ENCODE measurements at places on chromosomes 13 and 19.

GRCh38 chr13:98878486-98879126, 99.3 kb downstream of the DOCK9 start:
- DNase-seq: no peak

GRCh38 chr19:591099-591958, 1.6 kb downstream of the HCN2 start:
- DNase-seq: peak; percentile 74

- no peak for DNase-seq
Observed at GRCh38 chr19:47158367-47158791, 27.7 kb downstream of the SAE1 start.

DNA sequence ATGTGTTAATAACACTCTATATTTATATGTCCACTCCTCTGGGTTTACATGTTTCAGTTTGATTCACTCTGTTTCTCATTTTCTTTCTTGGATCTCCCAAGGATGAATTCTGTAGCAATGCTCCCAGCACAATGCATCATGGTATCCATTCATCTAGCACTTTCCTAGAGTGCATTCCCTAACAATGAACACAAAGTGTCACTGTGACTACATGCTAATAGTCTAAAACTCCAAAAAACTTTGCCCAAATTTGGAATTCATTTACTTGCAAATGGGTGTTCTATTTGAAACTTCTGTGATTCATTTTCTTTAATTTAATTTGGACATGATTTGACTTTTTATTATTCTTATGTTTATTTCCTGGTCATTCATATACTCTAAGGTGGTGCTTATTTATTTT, 286.3 kb downstream of the POU4F1 start:
- peak; percentile 1 for DNase-seq

GRCh38 chr13:34046457-34046856, 228.5 kb downstream of the RFC3 start:
- DNase-seq: no peak

- no peak for DNase-seq
Observed at GRCh38 chr19:31675193-31675913, 326.1 kb upstream of the TSHZ3 start.

DNA sequence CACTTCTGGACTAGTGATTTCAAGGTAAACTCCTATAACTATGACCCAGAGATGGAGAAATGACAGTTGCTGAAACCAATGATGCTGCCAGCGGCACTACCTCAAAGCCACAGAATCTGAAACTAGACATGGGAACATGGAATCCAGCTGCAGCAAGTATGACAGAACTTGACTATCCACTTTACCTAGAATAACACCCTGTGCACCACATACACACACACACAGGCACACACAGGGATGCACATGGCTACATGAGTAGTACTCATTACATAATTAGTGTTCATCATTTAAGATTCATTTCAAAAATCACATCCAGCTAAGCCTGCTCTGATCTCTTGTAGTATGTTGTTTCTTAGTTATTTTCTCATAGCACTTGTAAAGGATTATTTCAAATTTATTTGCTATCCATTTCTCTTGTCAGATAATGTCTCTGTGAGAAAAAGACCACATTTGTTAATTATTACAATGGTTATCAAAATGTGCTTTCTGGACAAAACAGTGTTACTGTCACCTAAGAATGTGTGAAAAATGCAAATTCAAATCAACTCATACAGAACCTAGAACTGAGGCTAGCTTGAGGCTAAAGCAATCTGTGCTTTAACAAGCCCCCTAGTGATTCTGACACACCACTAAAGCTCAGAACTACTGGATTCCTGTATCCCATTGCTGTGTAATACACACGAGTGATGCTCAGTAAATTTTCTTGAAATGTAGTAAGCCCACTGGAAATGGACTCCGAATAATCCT, 59.4 kb downstream of the WTIP start:
- DNase-seq: no peak

DNA sequence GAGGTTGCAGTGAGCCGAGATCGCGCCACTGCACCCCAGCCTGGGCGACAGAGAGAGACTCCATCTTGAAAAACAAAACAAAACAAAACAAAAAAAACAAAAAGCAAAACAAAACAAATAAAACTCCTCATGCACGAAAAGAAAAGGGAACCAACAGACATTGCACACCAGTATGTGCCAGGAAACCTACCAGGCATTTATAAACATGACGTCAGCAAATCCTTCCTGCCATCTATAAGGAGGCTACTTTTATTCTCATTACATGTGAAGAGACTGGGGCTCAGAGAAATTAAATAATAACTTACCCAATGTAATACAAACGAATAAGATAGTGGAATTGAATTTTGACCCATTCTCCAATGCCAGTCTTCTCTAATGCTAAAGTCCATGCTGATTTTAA, 197.2 kb downstream of the NUFIP1 start:
- peak; percentile 73 for DNase-seq

GRCh38 chr19:11453468-11454341, 18.3 kb downstream of the PRKCSH start:
- DNase-seq: no peak

DNA sequence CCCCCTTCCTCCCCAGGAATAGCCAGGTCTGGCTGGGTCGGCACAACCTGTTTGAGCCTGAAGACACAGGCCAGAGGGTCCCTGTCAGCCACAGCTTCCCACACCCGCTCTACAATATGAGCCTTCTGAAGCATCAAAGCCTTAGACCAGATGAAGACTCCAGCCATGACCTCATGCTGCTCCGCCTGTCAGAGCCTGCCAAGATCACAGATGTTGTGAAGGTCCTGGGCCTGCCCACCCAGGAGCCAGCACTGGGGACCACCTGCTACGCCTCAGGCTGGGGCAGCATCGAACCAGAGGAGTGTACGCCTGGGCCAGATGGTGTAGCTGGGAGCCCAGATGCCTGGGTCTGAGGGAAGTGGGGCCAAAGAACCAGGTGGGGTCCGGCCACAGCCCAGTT, 3.2 kb downstream of the KLK2 start:
- no peak for DNase-seq

- no peak for DNase-seq
Observed at GRCh38 chr13:46383383-46383782, 3.7 kb downstream of the RUBCNL start.

- DNase-seq: no peak
Observed at GRCh38 chr19:17677002-17677401, 11.2 kb downstream of the UNC13A start.

DNA sequence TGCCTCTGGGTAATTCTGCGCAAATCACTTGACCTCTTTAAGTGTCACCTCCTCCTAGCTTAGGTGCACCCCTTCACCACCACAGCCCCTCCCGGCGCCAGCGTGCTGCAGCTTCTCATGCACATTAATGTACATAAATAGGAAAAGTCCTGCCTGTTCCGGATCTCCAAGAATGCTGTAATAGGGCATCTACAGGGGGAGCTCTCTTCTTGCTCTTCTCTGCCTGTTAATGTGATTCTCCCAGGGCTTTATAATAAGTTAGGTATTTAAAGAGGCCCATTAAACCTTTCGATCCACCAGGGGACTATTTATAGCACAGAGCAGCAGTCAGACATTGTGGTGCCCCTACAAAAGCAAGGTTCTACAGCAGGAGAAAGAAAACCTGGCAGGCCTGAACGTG, 35.3 kb downstream of the SOX1 start:
- no peak for DNase-seq

DNA sequence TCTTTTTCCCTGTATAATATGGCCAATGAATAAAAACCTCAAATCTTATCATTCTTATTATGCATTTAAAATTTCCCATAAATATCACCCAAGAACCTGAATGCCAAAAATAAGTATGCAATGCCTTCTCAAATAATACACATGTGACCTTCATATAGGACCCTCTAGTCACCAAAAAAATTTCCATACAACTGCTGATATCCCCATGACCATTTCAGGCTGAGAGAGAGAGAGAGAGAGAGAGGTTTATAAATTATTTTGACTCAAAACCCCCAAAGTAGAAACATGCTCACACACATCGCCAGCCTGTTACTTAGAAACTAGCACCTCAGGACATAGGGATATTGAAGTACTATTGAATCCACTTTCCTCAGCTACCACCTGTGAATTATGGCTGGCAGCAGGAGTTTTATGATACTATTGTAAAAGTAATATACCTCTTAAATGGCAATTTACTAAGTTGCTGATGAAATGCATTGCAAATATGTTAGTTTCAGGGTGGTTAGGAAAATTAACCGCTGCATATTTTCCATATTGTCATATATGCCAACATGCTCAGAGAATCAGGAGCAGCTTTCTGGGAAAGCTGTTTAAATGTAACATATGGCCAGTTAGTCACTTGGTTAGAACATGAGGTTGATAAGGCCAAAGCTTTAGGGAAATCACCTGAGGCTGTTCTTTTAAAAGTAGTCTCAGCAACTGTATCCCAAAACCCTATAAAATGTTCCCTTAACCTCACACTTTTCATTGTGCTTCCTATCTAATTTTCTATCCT, 230.8 kb downstream of the DCT start:
- no peak for DNase-seq

GRCh38 chr19:36371886-36372285, 7.1 kb downstream of the ZFP14 start:
- DNase-seq: no peak

GRCh38 chr19:49690079-49690655, 749 bp upstream of the CPT1C start:
- no peak for DNase-seq

DNA sequence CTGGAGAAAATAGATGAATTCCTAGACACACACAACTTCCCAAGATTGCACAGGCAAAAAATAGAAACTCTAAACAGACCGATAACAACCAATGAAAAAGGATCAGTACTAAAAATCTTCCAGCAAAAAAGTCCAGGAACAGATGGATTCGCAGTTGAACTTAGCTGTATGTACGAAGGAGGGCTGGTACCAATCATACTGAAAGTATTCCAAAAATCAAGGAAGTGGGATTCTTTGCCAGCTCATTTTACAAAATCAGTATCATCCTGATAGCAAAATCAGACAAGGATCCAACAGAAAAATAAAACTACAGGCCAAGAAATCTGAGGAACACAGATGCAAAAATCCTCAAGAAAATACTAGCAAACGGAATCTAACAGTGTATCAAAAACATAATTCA, 6.5 kb upstream of the LILRB2 start:
- DNase-seq: no peak

GRCh38 chr13:43203781-43204180, 180.4 kb downstream of the DNAJC15 start:
- DNase-seq: no peak

- DNase-seq: no peak
Observed at GRCh38 chr13:113937073-113937472, 36.8 kb downstream of the C13orf46 start.

DNA sequence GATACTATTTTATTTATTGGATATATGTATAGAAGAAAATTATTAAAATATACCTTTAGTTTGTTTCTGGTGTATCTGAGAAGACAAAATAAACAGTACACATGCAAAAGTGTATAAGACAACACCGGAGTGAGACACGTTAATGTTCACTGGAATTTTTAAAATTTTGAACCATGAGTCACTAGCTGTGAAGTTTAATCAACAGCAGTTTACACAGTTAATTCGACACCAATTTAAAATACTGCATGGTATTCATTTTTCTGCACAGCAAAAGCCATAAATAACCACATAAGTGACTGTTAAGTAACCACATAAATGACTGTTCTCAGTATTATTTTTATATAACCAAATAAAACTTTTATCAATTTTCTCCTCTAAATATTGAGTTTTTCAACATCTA, 418.7 kb upstream of the NBEA start:
- no peak for DNase-seq

- no peak for DNase-seq
Observed at GRCh38 chr13:105097521-105097920, 1437.9 kb downstream of the EFNB2 start.

DNA sequence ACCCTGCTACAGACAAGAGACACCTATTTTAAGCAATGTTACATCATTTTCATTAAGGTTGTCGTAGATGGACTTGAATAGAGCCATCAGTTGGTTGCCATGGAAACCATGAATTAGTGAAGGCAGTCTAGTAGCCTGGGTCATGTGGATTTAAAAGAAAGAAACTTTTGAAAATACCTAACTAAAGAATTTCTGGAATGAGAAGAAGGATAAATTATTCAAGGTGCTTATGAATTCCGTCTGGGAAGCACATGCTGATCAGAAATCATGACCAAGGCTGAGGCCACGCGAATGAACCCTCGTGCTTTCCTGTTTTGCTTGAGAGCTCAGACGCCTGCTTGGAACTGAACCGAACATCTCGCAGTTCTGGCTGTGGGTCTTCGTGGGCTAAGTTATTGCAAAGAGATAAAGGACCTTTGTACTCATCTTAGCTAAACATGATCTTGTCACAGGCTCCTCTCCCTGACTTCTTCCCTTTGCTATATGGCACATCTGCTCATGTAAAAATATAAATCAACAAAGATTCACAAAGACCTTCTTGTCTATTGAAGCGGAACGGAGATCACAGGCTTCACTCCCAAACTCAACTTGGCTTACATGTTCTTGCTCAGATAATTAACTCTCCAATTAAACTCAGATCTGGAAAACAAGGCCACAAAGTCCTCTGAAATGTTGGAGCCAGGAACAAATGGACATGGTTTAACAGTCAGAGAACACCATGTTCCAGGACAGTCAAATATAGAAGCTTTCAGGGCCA, 140.2 kb downstream of the NUFIP1 start:
- no peak for DNase-seq

DNA sequence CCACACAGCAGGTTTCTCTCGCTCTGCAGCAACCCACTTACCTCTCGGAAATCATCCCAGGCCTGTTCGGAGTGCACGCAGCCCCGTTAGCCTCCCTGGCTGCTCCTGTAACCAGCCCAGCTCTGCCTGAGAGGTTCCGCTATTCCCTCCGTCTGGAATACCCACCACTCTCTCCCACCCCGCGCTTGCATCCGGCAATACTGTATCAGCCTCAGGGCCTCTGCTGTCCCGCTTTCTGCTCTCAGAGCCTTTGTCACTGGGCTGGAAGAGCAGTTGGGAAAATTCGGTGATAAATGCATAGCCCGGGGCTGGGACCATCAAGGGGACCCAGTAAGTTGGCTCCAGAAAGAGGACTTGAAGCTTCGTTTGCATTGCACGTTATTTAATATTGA, 759 bp upstream of the TLE6 start:
- DNase-seq: no peak

GRCh38 chr13:111489301-111489700, 168.9 kb downstream of the TEX29 start:
- no peak for DNase-seq

GRCh38 chr13:112179995-112180394, 113.0 kb downstream of the SOX1 start:
- DNase-seq: no peak

GRCh38 chr13:31477961-31478360, 261.4 kb upstream of the RXFP2 start:
- DNase-seq: no peak

DNA sequence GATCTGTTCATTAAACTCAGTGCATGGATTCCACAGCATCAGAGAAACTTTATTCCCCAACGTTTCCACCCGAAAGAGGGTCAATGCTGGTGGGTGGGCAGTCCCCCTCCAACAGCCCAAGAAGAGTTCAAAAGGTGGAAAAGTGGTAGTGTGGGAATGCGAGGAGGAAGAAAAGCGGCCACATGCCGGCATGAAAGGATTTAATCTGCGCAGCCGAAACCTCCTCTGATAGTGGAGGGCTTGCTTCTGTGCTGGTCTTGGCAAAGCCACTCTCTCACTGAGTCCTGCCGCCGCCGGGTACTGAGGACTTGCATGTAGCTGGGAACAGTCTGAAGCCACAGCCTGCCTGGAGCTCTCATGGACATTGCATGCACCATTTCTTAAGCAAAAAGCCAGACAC, 136.2 kb upstream of the ZNF536 start:
- DNase-seq: no peak

GRCh38 chr19:4429256-4429655, 26.8 kb downstream of the CHAF1A start:
- DNase-seq: peak; percentile 56
